Activated naive CD8-positive, alpha-beta T cell treated with anti-CD3 and anti-CD28 coated beads, Interleukin-2, amount 50 U/mL, for 16 hours (primary cell): ENCODE measurements at places on chromosomes 2 and 18.

DNA sequence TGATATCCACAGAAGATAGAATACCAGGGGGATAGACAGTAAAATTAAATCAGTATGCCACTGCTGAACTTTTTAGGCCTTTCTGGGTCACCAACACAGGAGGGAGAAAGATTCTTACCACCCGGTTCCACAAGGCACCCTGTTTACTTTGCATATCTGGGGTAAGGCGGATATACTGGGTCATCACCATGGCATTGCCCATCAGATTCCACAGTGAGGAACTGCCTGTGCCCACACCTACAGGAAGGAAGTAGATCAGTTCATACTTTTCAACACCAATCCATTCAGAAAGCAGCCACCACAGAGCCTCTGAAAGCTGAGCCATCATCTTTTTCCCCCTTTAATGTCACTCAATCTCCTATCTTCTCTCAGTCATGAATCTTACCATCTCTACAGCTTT lies 2.0 kb downstream of the LMAN2L start:
- no peak for DNase-seq

- no peak for DNase-seq
These were observed 39.7 kb downstream of the HS6ST1 start for GRCh38 chr2:128279009-128279408.

DNA sequence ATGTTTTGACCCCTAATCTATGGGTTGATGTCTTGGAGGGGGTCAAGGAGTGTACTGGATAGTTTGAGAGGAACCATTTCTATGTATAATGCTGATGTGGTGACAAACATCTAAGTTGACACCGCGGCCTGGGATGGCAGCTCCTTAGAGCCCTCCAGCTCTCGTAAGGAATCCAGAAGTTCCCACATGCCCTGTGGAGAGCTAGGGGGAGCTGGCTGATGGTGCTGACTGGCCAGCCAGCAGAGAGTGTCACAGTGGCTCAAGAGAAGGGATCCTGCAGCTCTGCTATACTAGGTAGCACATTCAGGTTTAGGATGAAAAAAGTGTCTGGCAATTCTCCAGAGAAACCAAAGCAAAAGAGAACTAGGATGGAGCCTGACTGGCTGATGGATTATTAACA lies 842.2 kb upstream of the VRK2 start:
- no peak for DNase-seq

DNA sequence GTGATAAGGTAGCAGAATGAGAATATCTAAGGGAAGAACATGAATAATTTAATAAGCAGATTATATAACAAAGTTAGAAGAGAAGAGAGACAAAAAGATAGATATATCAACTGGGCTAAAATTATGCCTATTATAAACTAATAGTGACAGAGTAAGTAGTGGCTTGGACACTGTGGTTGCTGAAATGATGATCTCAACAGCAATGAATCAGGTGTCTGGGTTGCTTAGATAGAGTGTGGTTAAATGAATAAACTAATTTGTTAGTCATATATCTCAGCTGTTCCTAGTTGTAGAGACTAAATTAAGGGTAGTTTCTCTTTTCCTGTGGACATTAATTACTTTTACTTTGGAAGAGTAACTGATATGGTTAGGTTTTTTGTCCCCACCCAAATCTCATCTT lies 1485.4 kb upstream of the CELF4 start:
- no peak for DNase-seq

DNA sequence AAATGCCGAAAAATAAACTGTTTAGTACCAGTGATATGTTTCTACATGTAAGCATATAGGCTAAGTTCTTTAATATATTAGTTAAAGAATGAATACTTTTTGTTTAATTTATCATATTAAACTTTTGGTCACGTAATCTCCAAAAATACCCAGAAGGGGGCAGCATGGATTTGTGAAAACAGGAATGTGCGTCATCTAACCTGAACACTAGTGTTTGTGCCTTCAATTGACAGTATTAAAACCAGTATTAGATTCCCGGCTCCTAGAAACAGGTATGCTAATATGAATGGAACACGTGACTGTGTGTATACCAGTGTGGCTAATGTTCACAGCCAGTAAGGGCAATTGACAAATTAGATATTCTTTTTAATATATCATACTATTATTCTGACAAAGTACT lies 51.8 kb downstream of the WDR7 start:
- no peak for DNase-seq

GRCh38 chr18:40159141-40160017 lies 1795.7 kb upstream of the PIK3C3 start:
- DNase-seq: no peak

DNA sequence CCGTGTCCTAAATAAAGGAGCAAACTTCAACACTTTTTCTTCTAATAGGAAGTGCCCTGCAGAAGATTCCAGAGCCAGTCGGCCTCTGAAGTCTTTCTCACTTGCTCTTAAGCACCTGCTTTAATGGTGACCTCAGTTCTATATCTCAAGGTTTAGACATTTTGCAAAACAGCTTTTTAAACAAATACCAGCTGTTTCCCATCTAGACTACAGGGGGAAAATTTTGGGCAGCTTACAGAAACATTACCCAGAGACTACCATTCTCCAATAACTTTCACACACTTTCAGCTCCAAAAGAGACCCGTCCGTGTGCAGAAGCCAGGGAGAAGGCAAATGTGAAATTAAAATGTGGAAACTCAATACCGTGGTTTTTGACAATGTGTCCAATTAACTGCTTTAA lies 285.3 kb upstream of the CCDC68 start:
- DNase-seq: no peak

GRCh38 chr2:132779206-132779721 lies 109.3 kb upstream of the LYPD1 start:
- no peak for DNase-seq

DNA sequence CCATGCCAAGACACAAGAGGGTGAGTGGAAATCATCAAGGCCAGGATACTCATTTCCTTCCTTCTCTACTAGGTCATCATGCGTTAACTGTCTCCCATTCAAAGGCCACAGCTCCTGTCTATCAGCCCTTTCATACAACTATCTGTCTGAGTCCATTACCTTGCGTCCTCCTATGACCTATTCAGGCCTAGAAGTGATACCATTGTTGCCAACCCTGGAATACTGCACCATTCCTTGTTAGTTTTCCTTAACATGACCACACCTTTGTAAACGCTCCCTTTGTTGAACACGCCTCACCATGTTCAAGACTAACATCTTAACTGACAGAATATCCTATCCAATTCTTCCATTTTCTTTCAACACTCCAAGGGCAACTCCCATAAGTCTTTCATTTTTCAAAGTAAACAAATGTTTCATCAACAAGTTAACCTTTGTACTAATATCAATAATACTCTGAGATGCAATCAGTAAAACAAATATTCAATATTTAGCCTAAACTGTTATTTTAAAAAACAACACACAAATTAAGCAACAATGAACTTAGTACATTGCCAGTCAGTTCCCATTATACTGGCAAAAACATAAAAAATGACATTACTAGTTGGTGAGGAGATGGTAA lies 19.8 kb upstream of the LGALSL start:
- no peak for DNase-seq

DNA sequence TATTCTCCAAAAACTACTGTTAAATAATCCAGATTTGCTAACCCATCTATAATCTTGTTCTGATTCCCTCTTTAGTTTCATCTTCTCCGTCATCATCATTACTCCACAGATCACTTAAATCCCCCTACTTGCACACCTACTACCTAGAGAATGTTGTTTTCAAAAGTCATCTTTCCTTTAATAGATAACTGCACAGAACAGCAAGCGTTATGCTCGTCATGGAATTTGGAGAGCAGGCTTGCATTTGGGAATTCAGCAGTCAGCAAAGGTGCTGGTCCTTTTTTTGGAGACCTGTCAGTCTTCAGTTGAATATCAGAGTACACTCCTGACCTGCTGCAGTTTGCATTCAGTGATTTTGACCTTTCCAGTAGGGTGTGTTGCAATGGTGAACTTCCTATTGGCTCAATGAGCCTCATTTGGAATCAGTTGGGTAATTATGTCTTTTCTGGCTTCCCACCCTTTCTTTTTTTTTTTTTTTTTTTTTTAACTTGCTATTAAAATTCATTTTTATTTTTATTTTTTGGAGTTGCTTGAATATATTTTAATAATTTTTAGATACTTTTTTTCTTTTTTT lies 110.6 kb downstream of the HNRNPLL start:
- no peak for DNase-seq

DNA sequence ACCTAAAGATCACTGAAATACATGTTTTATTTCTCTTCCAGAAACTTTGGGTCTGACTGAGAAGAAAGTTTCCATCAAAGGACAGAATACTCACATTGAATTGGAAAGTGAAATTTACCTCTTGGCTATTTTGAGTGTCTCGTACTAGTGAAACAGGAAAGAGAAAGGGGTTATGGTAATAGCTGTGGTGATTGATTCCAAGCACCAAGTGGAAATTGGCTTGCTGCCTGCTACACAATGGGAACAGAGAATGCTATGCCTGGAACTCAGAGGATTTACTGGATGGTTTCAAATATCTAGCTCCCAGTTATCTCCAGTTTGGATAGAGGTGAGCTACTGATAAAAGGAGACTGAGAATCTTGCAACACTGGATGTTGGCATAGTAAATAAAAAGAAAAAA lies 492.8 kb upstream of the FSIP2 start:
- no peak for DNase-seq

DNA sequence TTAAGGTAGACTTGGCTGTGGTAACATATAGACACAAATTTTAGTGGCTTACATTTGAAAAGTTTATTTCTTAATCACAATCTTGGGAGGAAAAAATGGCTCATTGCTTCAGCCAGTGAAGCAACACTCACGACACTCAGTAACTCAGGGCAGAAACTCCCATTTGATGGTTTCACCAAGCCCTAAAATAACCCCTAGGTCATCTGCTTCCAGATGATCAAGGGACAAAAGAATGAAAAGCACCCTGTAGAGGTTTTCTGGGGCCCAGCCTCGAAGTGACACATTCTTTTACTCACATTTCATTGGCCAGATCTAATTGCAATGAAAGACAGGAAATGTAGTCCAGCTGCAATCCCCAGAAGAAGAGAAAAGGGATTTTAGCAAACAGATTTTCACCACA lies 275.9 kb downstream of the TMX3 start:
- no peak for DNase-seq

GRCh38 chr2:194709840-194710239 lies 947.2 kb upstream of the SLC39A10 start:
- DNase-seq: no peak

DNA sequence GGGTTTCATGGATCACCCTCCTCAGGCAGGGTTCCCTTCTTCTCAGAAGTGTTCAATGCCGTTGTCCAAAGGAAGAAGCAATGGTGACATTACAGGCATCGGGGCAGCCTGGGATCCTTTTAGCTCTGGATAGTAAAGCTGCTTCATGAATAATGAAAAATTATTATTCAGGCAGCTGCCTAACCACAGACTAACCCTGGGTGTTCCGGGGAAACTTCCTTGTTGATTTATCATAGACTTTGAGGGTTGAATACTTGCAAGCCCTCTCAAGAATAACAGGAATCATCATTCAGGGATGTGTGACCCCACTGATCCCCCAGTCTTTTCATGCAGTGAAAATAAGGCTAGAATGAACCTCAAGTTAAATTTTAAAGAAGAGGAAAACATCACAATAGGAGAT lies 419.4 kb downstream of the MEIS1 start:
- DNase-seq: no peak

DNA sequence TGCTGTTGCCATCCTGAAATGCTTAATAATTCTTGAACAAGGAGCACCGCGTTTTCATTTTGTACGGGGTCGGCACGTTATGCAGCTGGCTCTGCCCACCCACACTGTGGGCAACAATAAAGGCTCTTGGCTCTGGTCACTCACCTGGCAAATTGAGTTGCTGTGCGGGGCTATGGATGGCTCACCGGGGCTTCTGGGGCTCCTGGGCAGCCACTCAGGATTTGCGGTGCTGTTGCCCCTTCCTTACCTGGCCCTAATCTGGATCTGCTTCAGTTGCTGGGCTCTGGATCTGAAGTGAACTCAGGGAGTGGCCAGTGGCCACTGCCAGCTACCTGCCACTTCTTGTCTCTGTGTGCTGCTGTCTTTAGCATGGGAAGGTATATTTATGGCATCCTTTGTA lies 22.7 kb downstream of the RHOB start:
- DNase-seq: no peak
